Muscle of back (tissue), 13 donors: ENCODE measurements at places on chromosomes 11 and 22. TPM values are rescaled to one million over a fixed set of nuclear protein-coding genes. Genes with fewer than 3 reads are reported as not detected.

The TOP3B gene
- polyA plus RNA-seq, result 11.6 TPM

The TSSK2 gene
- not detected for polyA plus RNA-seq

The TRIM6 gene
- polyA plus RNA-seq, result 2.0 TPM

The POU2AF2 gene
- polyA plus RNA-seq, result not detected

The SORL1 gene
- 1.5 TPM for polyA plus RNA-seq

The OR2AT4 gene
- polyA plus RNA-seq, result 0.01 TPM

The LRRC74B gene
- polyA plus RNA-seq, result 0.49 TPM

The TTLL12 gene
- polyA plus RNA-seq, result 19.1 TPM

The SHANK2 gene
- 2.2 TPM for polyA plus RNA-seq

The RTN4RL2 gene
- 18.5 TPM for polyA plus RNA-seq

The LINC01488 gene
- polyA plus RNA-seq, result 0.08 TPM

DNA sequence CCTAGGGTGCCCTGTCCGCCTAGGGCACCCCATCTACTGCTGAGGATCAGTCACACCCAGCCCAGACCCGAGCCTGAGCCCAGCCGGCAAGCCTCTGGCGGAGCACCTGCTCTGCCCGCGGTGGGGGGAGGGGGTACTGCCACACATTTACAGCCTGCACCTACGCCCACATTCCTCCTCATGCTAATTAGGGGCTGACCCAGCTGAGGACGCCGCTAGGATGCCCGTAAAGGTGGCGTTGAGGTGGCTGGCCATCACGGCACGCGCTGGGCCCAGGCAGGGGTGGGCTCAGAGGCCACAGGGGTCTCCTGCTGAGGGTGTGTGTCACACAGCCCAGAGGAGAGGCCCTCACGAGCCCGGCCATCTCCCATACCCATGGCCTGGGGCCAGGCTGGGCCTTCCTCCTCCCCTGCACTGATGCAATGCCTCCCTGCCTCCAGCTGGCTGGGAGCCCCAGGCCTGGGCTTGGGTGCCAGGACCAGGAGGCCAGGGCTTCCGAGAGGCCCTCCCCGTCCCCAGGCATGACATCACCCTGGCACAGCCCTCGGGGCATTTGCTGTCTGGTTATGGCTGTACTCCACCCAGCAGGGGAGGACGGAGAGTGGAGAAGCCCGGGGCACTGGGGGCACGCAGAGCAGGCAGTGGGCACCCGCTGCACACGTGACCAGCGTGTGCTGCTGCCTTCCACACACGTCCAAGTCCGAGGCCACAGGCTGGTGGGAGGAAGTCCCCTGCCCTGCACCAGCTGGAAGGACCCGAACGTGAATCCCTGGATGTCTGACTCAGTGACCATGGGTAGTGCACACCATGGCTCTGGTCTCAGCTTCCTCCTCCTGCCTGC, 12.7 kb downstream of the DUSP8 start:
- DNase-seq, result peak; percentile 83

GRCh38 chr11:78833237-78833636, 258.6 kb upstream of the NARS2 start:
- no peak for DNase-seq

DNA sequence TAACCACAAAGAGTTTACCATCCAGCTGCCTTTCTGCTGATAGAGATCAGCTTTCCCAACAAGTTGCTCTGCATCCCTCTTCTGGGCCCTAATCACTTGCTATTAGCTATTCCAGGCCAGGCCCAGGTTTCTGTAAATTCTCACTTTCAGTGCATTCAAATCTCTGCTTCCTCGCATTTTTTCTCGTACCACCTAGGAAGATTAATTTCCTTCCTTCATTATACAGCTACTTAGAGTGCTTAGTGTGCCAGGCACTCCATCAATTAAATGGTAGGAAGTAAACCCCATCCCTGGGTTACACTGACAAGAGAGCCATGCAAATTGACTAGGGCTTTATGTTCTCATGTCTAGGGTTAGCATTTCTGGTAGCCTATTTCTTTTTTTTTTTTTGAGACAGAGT, 9.7 kb downstream of the SIAE start:
- DNase-seq, result no peak

DNA sequence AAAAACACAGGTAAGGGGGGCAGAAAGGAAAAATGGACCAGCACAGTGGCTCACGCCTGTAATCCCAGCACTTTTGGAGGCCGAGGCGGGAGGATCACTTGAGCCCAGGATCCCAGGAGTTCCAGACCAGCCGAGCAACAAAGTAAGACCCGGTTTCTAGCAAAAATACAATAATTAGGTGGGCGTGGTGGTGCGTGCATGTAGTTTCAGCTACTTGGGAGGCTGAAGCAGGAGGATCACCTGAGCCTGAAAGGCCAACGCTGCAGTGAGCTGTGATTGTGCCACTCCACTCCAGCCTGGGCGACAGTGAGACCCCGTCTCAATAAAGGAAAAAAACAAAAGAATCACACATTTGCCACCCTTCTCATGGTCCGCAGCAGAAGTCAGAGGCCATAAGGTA, 519.4 kb downstream of the BRD1 start:
- no peak for DNase-seq

GRCh38 chr11:101940901-101941520, 24.7 kb upstream of the ANGPTL5 start:
- no peak for DNase-seq

DNA sequence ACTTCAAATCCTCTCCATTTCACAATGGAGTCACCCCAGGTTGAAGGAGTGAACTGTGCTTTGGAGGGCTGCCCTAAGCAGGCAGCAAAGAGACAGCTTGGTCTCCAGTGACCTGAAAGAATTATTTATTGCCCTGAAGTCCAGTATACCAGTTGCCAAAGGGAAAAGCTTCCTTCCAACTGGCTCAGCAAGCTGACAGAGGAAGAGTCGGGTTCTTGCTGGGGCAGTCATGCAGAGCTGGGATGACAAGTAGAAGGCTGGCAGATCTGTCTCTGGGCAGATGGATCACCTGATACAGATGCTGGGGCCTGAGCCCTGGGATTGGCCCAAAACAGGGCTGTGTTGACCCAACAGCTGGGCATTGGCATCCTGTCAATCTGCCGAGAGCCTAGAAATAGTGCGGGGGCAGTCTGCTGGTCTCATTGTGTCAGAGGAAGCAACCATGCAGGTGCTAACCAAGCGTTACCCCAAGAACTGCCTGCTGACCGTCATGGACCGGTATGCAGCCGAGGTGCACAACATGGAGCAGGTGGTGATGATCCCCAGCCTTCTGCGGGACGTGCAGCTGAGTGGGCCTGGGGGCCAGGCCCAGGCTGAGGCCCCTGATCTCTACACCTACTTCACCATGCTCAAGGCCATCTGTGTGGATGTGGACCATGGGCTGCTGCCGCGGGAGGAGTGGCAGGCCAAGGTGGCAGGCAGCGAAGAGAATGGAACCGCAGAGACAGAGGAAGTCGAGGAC, at the start of gene THRSP:
Gene THRSP, plus strand, starts transcription at position 422 of the 742 bp plus-strand sequence. Its CDS starts 21 bp downstream, at position 443.
- DNase-seq, result no peak

DNA sequence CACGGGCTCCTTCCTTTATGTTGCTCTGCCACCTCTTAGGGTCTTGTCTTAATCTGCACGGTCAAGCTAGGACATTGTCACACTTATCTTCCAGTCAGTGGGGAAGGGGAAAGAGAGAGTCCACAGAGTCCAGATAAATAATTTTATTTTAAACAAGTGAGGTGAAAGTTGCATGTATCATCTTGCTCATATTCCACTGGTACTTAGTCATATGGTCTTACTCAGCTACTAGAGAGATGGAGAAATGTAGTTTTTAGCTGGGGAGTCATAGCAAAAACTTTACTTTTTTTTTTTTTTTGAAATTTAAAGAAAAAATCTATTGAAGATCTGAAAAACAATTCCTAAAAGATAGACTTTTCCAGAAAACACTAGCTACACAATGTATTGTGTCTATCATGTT, 29.0 kb downstream of the PDE3B start:
- no peak for DNase-seq

GRCh38 chr22:22849640-22850610, 37.7 kb upstream of the IGLL5 start:
- no peak for DNase-seq

- no peak for DNase-seq
Observed at GRCh38 chr11:65516135-65516968, 8.5 kb upstream of the SCYL1 start.

- peak; percentile 7 for DNase-seq
Observed at GRCh38 chr11:123020968-123021367, 39.3 kb upstream of the BSX start.

DNA sequence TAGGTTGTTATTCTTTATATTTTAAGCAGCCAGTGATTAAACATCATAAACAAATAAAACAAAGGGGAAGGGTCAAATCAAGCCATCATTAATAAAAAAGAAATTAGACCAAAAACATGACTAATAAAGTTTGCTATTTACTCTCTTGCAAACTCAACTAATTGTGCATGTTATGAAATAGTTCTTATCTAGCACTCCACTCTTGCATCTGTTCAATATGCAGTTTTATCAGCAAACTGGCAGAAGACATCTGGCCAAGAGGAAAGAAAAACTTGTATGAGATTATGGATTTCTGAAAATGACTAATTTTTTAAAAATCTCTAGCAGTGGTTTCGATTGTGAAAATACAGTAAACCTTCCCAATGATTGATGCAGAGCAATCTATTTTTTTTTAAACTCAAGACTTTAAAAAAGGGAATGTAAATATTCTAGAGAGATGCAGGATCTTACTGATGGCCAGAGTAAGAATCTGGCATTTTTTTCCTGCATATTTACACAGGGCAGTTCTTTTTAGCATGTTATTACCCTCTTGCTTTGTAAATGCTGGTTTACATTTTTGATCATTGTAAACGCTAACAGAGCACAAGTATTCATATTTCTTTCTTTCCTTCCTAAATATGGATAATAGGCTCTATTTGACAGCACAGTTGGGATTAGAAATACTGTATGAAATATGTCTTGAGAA, 83.3 kb downstream of the GRIA4 start:
- no peak for DNase-seq

DNA sequence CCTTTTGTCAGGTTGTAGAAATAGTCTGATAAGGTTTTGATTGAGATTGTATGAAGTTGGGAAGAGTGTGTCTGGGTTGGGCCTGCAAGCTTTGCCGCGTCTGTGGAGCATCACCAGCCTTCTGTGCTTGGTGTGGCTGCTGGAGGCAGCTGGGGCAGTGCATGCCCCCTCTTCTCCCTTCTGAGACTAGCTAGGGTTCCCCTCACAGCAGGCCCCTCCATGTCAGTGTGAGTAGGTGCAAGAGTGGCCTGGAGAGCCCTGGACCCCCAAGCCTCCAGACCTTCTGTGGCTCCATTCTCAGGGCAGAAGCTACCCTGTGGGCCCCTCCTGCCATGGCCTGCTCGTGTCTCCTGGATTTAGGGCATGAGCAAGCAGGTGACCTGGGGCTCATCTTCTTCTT, 914.2 kb downstream of the TBC1D22A start:
- no peak for DNase-seq

GRCh38 chr11:122745111-122745510, 89.6 kb downstream of the UBASH3B start:
- no peak for DNase-seq

DNA sequence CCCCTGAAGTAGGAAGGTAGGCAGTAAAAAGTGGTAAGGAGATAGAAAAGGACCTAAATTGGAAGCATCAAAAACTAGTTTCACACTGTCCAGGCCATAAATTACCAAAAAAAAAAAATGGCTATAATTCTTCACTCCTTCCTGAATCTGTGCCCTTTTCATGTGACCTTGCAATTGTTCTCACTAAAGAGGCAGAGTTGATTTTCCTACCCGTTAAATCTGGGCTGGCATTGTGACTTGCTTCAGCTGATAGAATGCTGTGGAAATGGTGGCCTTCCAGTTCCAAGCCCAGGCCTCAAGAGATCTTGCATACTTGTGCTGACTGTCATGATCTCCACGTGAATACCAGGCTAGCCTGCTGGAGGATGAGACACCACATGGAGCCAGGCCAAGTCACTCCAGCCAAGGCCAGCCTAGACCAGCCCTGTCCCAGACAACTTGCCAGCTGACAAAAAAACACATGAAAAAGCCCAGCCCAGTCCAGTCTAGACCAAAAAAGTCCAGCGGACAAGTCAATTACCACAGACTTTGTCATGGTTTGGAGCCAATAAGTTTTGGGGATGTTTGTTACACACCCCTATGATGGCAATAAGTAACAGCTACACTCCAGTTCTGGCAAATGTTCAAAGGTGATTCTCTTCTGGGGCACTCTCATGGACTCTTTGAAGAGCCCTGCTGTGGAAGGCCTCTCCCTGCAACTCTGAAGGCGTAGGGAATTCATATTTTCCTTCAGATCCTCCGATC, 51.4 kb upstream of the NUP50 start:
- no peak for DNase-seq

- DNase-seq, result no peak
Observed at GRCh38 chr11:62875698-62876478, 4.8 kb upstream of the SLC3A2 start.

GRCh38 chr11:85517272-85517671, 109.9 kb downstream of the DLG2 start:
- no peak for DNase-seq

DNA sequence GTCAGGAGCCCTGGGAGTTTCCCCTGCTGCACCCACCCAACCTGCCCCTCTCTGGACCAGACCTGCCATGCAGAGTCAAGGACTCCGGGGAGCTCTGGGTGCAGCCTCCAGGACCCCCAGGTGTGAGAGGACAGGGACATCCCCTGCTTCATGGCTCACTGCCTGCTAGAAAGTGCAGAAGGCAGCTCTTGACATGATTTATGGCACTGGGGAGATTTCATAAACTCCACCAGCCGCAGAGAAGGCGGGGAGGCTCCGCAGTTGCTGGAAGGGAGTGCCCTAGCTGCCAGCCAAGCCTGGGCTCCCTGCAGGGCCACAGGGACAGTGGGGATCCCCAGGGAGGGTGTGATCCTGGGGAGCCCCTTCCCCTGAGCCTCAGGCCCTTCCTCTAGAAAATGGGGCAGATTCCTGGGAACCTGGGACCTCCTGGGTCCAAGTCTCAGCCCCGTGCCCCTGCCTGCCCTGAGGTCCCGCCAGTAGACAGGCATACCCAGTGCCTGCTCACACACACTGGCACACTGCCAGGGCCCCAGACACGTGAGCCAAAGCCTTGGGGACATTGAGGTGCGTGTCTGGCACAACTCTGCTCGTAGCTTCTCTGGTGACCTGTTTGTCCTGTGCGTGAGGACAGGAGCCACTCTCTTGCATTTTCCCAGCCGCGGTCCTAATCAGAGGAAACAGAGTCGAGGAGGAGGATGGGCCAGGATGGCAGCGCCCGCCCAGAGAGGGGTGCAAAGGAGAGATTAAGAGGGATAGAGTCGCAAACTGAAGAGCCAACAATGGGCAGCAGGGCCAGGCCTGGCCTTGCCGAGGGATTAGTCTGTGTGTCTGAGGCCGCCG, 13.8 kb downstream of the CABP7 start:
- no peak for DNase-seq

GRCh38 chr11:117936973-117937372, 7.8 kb upstream of the TMPRSS13 start:
- no peak for DNase-seq
